Fibroblast of skin of back (primary cell): ENCODE measurements at places on chromosomes 4 and X.
A peak's percentile ranks its signal among the peaks of the same experiment; 100 is the strongest.

- peak; percentile 64 for DNase-seq
These were observed 508.1 kb upstream of the ARX start for GRCh38 chrX:25523574-25524540.

DNA sequence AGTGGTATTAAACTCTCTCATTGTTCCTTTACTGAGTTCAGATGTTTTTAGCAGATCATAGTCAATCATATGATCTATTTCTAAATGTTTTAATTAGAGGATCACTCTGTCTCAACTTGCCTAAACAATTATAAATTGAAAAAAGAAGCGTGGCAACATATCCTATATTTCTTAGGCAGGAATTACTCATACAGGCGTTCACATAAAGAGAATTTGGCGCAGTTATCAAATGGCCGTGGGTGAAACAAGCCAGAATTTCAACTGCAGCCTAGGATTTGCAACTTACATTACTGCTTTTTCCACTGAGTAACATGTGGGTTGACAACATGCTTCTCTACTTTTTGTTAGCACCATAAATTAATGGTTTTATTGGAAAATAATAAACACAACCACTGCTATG lies 141.3 kb downstream of the CPE start:
- DNase-seq: no peak

DNA sequence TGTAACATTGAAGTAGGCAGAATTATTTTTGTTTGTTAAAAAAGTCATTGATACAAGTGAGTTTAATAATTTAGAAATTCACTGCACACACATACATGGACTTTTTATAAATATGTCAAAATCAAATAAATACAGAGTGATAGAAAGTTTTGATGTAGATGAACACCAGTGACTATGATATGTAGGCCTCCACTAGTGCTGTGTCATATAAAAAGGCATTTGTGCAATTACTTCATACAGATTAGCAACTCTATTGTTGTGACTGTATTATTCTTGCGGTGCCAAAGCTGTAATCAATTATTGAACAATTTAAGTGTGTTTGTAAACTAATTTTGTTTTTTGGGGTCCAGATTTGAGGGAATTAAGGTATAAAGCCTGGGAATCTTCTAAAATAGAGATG lies 366.2 kb upstream of the PITX2 start:
- no peak for DNase-seq

- no peak for DNase-seq
These were observed 41.6 kb downstream of the USP46 start for GRCh38 chr4:52617336-52618020.

GRCh38 chrX:128975745-128976144 lies 547.5 kb downstream of the SMARCA1 start:
- peak; percentile 20 for DNase-seq

- no peak for DNase-seq
These were observed 856.2 kb downstream of the STIM2 start for GRCh38 chr4:27716693-27717430.

GRCh38 chrX:23505531-23506303 lies 161.6 kb upstream of the PRDX4 start:
- DNase-seq: no peak

- DNase-seq: no peak
These were observed 105.7 kb downstream of the SLITRK2 start for GRCh38 chrX:145923376-145923775.
